ENCODE measurements at places on chromosomes 3 and 15.

GRCh38 chr15:26148156-26148860, 285.2 kb upstream of the ATP10A start:
- DNase-seq = no peak

DNA sequence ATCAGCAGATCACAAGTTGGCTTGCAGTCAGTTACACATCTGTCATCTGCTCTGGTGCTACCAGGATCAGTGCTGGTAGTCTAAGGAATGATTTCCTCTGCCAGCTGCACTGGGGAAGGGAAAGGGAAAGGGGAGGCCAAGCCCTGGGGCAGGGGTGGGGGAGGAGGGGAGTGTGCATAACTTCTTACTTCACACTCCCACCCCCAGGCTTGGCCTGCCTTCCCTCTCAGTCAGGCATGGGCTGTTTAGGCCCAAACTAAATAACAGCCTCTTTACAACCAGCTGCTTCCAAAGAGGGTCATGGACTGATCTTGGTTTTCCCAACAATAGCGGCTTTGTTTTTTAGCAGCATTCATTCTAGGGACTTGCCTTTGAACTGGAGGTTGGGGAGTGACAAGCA, 86.1 kb upstream of the PSMD6 start:
- no peak for DNase-seq

DNA sequence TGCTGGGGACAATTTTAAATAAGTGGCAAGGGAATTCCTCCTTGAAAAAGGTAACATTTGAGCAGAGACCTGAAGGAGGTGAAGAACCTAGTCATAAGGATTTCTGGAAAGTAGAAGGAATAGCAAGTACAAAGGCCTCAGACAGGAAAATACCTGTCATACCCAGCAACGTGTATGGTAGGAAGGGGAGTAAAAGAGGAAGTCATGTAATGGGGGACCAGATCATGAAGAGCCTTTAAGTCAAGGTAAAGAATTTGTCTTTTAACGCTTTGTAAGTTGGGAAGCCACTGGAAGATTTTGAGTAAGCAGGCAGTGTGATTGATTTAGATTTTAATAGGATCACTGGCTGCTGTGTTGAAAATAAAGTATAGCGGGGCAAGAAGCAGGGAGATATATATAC, 43.4 kb upstream of the FAH start:
- no peak for DNase-seq

- DNase-seq = no peak
Measured at GRCh38 chr15:98228846-98229245, 268.3 kb downstream of the ARRDC4 start.

- no peak for DNase-seq
Measured at GRCh38 chr3:43015991-43016865, 37.1 kb downstream of the GASK1A start.

Data from NCI-H187 treated with DMSO at 0.1 percent for 48 hours (cell line).